ENCODE measurements at places on chromosomes 13 and 19.

DNA sequence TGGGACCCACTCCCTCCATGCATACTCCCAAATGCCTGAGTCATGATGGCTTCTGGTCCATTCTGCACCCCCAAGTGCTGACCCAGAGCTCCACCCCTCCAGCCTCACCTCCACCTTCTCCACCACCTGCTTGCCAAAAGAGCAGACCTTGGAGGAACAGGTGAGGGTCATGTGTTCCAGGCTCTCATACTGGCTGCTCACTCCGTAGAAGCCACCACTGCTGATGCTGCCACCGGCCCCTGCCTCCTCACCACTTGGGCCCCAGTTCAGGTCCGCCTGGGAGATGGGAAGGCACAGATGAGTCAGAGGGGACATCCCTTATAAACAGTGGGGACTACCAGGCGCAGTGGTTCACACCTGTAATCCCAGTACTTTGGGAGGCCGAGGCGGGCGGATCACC lies 7.9 kb downstream of the CD37 start:
- DNase-seq: no peak
- H3K4me1 ChIP-seq: peaks cover 3% of the 10 kb centered on the region
- H3K27ac ChIP-seq: no peak overlapping the region
- no peaks in the 10 kb centered on the region for H3K36me3 ChIP-seq
- no peaks in the 10 kb centered on the region for H3K27me3 ChIP-seq

- H3K27ac ChIP-seq: no peak overlapping the region
- DNase-seq: no peak
- no peaks in the 10 kb centered on the region for H3K27me3 ChIP-seq
- no peaks in the 10 kb centered on the region for H3K4me1 ChIP-seq
- H3K4me3 ChIP-seq: no peak overlapping the region
These were observed 23.4 kb downstream of the DOT1L start for GRCh38 chr19:2187159-2187558.

DNA sequence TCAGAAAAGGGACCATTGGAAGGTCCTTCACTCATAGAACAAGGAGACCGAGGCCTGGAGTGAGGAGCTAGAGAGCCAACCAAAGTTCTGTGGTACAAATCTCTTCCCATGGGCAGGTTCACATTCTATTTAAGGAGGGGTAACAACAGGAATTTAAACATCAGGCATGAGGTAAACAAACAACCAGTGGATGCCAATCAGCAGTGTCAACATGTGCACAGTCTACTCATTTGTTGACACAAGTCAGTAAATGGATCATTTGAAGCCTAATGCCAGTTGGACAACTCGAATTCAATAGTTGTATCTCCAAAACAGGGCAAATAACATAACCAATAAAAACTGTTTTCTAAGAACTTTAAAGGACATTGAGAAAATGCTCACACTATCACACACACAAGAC lies 6.3 kb upstream of the DOCK9 start:
- H3K27me3 ChIP-seq: no peaks in the 10 kb centered on the region
- peaks cover 31% of the 10 kb centered on the region for H3K4me1 ChIP-seq
- no peak overlapping the region for H3K27ac ChIP-seq
- no peak overlapping the region for H3K4me3 ChIP-seq
- DNase-seq: no peak

DNA sequence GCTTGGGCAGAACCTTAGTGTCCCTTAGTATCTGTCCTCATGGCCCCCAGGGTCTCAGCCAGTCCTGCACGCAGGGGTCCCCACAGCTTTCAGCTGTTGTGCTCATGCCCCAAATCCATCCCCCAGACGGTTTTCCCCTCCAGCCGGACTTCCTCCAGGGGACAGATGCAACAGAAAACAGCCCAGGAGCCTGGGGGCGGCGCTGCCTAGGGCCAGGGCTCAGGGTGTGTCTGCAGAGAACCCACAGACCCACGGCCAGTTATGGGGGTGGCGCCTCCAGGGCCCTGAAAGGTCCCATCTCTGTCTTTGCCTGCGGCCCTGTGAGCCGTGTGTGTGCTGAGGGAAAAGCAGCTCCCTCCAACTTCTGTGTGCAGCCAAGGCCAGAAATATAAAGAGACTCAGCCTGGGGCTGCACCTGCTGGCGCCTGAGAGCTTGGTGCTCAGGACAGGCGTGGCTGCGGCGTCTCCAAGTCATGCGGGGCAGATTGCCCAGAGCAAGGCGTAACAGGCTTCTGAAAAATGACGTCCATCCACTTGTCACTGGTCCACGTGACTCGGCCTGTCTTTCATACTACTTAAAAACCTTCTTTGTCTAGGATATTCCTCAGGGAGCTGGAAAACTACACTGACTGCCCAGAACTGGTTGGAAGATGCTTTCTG lies 22.1 kb upstream of the F7 start:
- H3K4me3 ChIP-seq: no peak overlapping the region
- no peaks in the 10 kb centered on the region for H3K36me3 ChIP-seq
- no peak overlapping the region for H3K27ac ChIP-seq
- DNase-seq: no peak
- no peaks in the 10 kb centered on the region for H3K4me1 ChIP-seq

DNA sequence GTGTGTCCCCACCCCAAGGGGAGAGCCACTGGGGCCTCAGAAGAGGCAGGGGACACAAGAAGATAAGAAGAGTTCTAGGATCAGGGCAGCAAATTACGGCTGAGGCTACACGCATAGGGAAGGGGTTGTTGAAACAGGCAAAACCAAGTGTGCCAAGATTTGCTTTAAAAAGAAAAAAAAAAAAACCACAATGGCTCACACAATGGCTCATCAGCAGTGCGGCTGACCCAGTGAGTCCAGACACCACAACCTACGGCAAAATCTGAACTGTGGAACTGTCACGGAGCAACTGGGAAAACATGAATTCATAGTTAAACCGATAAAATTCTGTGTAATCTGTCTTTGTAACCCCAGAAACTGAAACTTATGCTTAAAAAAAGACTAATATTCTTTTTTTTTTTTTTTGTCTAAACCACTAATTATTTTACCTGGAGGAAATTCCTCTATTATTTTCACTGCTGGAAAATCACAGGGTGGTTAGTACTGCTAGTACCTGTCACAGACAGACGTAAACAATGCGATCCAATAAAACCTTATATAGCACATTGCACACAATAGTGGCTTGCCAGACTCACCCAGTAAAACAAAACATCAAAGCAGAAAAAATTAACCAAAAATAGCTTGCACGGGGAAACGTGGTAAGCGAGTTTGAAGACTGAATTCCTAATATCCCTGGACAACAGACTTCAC lies 325.4 kb upstream of the TSHZ3 start:
- H3K27ac ChIP-seq: no peak overlapping the region
- no peak for DNase-seq
- H3K36me3 ChIP-seq: no peaks in the 10 kb centered on the region
- no peaks in the 10 kb centered on the region for H3K4me1 ChIP-seq

DNA sequence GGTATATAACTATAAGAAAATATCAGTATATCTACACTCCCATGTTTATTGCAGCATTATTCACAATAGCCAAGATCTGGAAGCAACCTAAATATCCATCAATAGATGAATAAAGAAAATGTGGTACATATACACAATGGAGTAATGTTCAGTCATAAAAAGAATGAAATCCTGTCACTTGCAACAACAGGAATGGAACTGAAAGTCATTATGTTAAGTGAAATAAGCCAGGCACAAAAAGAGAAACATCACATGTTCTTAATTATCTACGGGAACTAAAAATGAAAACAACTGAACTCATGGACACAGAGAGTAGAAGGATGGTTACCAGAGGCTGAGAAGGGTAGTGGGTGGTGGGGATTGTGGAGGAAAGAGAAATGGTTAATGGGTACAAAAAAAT lies 665.2 kb downstream of the TBC1D4 start:
- H3K36me3 ChIP-seq: no peaks in the 10 kb centered on the region
- H3K27me3 ChIP-seq: no peaks in the 10 kb centered on the region
- H3K4me1 ChIP-seq: no peaks in the 10 kb centered on the region

All from naive thymus-derived CD4-positive, alpha-beta T cell (primary cell).